ENCODE measurements at places on chromosomes 7 and 10.

DNA sequence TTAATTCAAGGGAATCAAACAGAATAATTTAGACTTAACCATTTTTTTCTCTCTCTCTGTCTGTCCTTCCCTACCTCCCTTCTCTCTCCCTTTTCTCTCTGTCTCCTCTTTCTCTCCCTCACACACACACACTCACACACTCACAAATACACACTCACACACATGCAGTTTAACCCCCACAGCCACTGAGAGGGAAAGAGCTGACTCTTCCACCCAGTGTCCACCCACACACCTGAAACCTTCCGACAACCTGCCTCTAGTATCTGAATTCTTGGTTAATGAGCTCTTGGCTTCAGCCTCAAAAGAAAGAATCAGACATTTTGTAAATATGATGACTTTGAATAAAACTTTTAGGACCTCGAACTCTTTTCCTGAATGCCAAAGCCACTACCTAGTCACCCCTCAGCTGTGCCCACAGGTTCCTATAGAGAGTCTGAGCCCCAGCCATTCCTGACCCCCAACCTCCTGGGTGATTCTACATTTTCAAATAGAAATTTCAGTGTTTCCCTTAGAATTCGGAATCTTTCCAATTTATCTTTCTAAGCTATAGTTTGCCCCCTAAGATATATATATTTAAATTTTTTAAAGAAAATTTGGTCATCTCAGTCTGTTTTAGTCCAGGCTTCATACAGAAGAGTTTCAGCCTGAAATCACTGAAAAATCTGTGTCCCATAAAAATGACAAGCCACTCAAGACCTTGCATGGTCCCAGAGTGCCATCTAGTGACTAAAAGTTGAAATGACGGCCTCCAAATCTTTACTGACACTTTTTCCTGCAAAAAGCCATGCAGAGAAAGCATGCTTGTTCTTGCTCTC, 202.8 kb downstream of the IPMK start:
- DNase-seq, result peak; percentile 16

DNA sequence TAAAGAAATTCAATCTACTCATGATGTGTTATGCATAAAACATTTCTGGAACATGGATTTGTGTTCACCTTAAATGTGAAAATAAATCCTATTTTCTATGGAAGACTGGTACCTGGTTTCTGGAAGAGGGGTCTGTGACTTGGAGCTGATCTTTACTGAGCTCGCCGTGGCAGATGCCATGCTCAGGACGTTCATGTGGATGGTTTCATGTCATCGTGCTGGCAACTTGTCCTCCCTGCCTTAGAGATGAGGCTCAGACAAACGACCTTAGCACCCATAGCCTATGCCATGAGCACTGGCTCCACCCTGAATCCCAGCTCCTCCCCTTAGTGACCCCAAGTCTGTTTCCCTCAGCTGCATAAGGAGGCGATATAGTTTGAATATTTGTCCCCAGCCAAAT, 7.3 kb downstream of the PPIF start:
- no peak for DNase-seq

- DNase-seq, result no peak
These were observed 701.3 kb downstream of the TNS3 start for GRCh38 chr7:46880508-46881196.

GRCh38 chr7:27096768-27097514, 1.1 kb upstream of the HOXA1 start:
- DNase-seq, result peak; percentile 28

DNA sequence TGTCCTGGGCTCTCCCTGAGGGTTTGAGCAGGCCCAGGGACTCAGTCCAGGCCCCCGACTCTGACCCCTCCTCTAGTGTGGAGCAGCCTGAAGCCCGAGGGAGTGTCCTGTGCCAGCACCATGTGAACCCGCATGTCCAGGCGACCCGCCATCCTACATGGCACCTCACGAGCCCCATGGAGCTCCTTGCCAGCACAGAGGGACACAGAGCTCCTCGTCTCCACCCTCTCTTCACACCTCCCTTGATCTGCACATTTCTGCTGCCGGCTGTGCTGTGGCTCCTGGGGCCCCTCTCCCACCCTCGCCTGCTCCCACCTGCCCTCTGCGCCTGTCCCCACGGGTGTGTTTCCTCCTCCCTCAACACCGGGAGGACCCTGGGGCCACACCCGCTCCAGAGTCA, 103.5 kb downstream of the ADARB2 start:
- no peak for DNase-seq

GRCh38 chr10:113484487-113484886, 68.4 kb upstream of the HABP2 start:
- no peak for DNase-seq

- no peak for DNase-seq
These were observed 163.5 kb upstream of the ZMIZ1 start for GRCh38 chr10:78905015-78905956.

- no peak for DNase-seq
These were observed 373 bp downstream of the PAXIP1 start for GRCh38 chr7:155002411-155003091.

DNA sequence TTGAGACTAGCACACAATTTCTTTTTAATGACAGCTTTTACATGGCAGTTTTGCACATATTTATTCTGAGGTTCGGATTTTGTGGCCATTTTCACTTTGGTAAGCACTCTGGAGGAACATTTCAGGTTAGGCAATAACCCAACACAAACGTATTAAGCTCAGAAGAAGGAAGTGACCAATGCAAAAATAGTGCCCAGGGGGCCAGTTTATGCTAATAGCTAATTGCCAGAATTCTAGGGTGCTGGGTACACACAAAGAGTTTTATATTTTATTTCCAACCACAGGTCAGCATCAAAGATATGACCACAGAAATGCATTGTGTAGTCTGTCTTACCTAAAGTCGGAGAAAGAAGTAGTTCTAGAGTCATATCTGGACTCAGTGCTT, 8.4 kb upstream of the AGR2 start:
- DNase-seq, result no peak

GRCh38 chr7:150974468-150975391, 3.4 kb downstream of the KCNH2 start:
- DNase-seq, result no peak

- DNase-seq, result peak; percentile 41
These were observed 804 bp downstream of the TMEM106B start for GRCh38 chr7:12211711-12212485.
